ENCODE measurements at places on chromosomes 5 and 9.

GRCh38 chr9:72533322-72533721, 11.9 kb downstream of the TMC1 start:
- no peak for DNase-seq

DNA sequence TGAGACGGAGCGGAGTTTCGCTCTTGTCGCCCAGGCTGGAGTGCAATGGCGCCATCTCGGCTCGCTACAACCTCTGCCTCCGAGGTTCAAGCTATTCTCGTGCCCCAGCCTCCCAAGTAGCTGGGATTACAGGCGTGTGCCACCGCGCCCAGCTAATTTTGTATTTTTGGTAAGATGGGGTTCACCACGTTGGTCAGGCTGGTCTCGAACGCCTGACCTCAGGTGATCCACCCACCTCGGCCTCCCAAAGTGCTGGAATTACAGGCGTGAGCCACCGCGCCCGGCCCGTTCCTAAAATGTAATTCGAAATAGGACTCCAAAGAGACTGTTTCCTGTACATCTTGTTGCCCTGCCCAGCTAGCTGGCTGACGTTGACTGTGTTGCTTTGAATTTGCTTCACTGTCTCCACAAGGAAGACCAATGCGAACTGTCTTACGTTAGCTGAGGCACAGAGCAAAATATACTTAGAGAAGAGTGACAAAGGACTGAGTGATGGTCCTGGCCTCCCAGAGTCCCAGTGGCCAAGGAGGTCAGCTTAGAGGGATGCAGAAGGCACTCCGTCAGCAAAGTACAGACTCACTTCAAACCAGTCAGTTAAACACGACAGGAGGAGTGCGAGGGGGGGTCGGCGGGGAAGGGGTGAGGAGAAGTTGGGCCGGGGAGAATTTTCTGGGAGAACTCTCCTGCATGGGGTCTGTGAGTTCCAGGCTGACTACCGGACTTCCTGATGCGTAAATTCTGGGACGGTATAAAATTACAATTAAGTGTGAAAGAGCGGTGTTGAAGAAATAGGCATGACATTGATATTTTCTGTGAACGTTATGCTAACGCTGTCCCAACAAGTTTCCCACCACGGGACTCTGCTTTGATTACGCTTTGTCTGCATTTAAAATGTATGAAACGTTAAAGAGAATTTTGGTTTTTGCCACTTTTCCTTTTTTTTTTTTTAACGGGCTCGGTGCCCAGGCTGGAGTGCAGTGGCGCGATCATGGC, 6.8 kb upstream of the TRIM41 start:
- no peak for DNase-seq

DNA sequence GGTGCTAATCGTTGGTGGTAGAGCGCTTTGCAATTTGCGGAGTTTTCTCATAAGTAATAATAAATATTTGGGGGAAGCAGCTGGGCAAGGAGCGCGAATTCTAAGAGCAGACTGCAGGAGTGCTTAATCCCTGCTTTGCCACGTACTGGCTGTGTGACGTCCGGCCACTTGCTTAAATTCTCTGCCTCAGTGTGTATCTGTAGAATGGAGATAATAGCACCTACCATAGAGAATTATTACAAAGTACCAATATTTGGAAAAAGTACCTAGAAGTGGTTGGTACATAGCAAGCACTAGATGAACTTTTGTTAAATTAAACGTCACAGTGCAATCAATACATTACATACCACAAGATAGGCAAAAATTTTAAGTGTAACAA, 598 bp upstream of the TMED7 start:
- no peak for DNase-seq

GRCh38 chr5:23332650-23333251, 174.7 kb upstream of the PRDM9 start:
- DNase-seq = no peak

GRCh38 chr5:154478224-154478565, at the start of gene HAND1:
TSS of gene HAND1 (minus strand) at chr5:154478227. CDS start at chr5:154478008, 219 bp downstream.
- DNase-seq = no peak

GRCh38 chr5:141961466-141961865, 3.5 kb upstream of the PCDH12 start:
- no peak for DNase-seq

DNA sequence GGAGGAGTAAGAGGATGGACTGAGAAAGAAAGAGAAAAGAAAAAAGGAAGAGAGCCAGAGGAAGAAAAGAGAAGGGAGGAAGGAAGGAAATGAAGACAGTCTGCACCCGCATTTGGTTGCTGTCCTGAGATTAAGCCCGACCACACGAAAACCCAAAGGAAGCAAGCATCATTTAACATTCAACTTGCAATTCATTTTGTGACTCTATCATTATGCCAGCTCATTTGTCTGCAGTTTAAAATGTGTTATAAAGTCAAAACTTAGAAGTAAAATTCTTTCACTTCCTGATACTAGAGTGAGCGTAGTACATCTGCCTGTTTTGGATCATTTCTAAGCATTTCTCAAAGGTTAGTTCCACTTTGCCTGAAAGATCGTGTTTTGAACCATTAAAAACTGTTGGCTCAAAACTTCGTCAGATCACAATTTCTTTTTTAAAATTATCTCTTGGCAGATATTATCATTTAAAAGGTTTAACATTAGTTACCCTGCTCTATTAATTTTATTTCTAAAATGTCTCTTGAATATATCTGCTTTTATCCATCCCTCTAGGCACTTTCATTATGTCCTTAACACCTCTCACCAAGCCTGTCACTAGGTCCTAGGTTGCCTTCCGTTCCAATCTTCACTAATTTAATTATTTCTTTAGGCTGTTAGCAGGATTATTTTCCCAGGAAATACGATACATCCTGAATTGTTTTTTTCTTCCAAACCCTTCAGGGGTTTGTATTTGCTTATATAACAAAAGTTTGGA, 240.9 kb downstream of the TLE4 start:
- DNase-seq = no peak

GRCh38 chr9:108640230-108640629, 215.6 kb downstream of the ACTL7B start:
- no peak for DNase-seq

DNA sequence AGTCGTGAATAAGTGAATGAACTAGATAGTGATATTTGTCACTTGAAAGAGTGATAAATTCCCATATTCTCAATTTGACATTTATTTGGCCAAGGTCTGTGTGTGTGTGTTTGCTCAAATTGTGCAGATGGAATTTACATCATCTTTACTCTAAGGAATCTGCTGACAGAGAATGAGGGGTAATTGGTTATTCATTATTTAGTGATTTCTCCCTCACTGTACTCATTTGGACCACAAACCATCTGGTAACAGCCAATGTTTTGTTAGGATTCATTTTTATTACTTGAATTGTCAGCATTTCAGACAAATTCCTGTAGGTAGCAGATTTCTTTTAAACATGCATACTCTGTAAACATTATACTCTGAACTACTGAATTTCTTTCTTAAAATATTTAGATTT, 15.6 kb downstream of the VCAN start:
- DNase-seq = no peak

GRCh38 chr9:121491111-121491510, 8.5 kb downstream of the GGTA1 start:
- no peak for DNase-seq

GRCh38 chr9:2453701-2454100, 167.9 kb upstream of the VLDLR start:
- no peak for DNase-seq

DNA sequence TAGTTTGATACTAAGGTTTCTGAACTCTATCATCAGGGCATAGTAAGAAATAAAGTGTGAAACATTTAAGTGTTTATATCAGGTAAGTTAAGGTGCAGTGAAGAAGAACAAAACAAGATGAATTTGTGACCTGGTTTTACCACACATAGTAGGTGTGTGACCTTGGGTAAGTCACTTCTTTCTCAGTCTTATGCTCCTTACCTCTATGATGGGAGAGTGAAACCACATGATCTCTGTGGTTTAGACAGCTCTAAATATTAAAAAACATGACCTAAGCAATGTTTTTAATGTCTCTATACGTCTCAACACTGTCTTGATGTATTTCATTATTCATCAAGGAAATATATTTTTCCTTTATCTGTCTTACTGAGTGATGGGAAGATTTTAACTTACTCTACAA, 629.6 kb upstream of the DMAC1 start:
- no peak for DNase-seq

DNA sequence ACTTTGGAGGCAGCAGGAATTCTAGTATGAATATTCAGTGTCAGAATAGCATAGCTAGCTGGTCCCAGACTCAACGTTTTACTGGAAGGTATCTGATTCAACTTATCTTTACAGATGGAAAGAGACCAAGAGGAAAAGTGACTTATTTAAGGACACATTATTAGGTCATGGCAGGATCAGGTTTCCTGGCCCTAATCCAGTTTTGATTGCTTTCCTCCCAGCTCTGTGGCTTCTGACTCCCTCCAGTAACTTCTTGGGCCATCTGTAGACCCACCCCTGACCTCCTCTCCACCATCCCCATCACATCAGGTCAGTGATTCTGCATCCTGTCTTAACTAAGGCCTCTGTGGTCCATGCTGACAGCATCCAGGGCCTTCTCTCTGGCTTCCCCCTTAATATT, 38.4 kb downstream of the SH3TC2 start:
- DNase-seq = no peak

DNA sequence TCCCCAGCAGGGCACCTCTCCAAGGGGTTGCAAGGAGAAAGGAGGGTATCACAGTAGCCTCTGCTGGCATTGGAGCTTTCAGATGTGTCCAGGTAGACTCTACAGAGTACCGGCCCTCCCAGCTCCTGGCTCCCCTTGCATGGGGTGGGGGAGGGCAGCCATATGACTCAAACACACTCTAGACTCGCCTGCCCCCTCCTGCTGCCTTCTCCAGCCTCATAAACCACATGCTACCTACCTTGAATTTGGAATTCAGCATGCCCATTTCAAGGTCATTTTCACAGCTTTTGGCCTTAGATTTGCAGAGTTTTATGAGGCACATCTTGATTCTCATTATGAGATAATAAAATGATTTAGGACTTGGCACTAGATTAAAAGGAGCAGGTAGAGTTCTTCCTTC, 32.8 kb upstream of the SMIM32 start:
- DNase-seq = no peak

DNA sequence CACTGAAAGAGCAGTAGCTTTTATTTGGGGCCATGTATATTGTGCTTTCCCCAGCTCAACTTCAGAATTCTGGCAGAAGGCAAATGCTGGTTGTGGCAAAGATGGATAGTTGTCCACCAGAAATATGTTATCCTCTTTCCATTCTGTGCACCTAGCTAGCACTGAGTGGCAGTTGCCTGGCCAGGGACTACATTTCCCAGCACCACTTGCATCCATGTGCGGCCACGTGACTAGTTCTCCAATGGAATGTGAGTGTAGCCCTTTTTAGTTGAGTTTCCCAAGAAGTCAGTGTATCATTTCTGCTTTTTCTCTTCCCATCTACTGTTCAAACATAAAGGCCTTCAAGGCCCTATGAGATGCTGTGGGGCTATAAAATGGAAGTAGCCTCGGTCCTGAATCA, 354.0 kb upstream of the CLINT1 start:
- DNase-seq = peak; percentile 14

GRCh38 chr5:178385496-178385890, 152.9 kb upstream of the PHYKPL start:
- no peak for DNase-seq

- no peak for DNase-seq
Observed at GRCh38 chr5:138615461-138615860, 40.3 kb upstream of the HSPA9 start.

GRCh38 chr5:17272111-17272510, 54.7 kb downstream of the BASP1 start:
- no peak for DNase-seq

DNA sequence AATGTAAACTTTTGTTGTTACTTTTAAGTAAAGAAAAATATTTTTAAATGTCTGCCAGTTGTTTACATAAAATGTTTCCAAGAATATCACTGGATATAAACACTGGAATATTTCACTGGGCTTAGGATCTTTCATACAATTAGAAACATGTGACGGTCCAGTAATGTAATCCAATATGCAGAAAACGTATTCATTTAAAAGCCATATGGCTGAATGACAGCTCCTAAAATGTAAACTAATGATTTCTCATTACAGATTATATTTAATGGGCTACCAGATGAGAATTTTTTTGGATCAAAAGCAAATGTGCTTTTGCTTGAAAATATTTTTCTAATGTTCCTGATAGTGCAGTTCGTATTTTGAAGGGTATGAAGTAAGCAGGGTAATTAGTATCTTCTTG, 124.3 kb downstream of the TTC39B start:
- DNase-seq = peak; percentile 17

DNA sequence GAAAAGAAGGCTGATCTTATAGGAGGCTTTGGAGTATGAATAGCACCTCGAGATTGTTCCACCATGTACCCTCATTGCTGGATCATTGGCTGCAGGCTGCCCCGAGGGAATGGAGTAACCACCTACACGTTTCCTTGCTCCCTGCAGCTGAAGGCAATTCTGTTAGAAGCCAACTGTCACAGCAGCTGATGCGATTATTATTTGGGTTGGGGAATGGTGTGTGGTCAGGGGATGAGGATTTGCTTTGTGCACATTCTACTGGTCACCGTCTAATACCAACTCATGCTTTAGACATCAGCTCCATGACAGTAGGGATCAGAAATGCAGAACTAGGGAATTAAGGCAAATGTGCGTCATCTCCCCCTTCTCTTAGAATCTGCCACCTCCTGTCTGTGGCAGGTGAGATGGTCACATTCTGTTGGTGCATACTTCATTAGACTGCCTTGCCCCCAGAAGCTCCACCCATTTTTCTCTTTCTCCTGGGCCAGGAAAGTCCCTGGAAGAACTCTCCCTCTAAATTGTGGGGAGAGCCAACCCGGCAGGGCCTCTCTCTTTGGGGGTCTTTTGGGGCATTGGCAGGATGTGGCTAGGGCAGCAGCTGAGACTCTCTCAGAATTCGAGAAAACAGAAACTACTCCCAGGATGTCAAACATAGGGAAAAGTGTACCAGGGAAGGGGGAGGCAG, 32.8 kb downstream of the NEUROG1 start:
- DNase-seq = no peak

GRCh38 chr9:112120439-112120925, 54.6 kb downstream of the SUSD1 start:
- no peak for DNase-seq

- DNase-seq = no peak
Observed at GRCh38 chr9:122518226-122518625, 715 bp upstream of the OR1J4 start.

DNA sequence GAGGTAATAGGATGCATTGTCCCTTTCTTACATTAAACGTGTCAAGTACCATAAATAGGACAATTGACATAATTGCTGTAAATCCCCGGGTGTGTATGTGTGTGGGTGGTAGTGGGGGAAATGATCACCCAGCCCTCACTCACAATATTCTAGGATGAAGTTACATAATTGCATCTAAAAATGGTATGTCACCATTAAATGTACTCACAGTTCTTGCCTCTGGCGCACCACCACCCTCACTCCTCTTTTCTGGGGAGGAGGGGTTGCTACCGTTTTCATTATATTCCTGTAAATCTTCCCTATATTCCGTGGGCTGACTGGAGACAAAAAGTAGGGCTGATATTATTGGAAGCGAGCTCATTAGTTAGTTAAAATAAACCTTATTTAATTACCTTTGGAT, 563.8 kb downstream of the TLR4 start:
- no peak for DNase-seq

DNA sequence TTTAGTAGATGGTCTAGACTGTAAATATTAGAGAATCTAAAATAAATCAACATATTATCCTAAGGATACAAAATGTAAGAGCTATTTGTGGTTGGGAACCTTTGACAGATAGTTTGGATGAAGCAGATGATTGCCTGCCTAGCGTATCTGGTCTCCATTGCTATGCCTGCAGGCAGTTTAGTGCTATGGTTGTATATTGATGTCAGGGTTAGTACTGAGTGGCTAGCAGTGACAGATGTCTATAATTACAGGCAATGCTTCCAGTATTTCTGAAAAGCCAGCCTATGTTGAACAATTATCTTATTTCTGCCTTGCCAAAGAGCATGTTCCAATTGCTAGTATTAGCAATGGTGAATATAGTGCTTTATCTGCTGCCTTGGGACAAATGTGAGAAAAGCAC, 151.3 kb upstream of the TLX3 start:
- DNase-seq = no peak

Measured in adipocyte (in vitro differentiated cells).